Bronchial epithelial cell (primary cell): ENCODE measurements at places on chromosomes 6 and 20. TPM values are rescaled to one million over a fixed set of nuclear protein-coding genes. Genes with fewer than 3 reads are reported as not detected.
A peak's percentile ranks its signal among the peaks of the same experiment; 100 is the strongest.

GRCh38 chr20:46129955-46130481, 11.9 kb downstream of the CD40 start:
- DNase-seq = no peak

DNA sequence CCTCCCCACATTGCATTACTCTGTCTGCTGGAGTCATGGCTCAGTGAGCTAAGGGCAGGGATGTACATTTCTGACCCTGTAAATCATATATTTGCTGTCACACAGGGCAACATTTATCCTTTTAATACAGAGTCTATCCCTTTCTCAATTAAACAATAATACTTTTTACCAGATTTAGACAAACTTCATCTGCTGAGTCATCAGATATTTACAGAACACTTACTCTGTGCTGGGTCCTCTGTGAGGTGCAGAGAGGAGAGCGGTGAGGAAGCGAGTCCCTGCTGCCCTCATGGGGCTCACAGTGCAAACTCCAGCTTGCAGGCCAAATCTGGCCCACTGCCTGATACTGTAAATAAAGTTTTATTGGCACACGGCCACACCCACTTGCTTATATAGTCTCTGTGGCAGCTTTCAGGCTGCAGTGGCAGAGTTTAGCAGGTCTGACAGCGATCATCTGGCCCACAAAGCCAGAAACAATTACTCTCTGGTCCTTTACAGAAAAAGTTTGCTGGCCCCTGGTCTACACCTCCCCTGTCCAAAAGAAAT, 144.5 kb downstream of the CDH26 start:
- DNase-seq = no peak

The MAD2L1BP gene
- 21.5 and 27.9 TPM in 2 replicates for total RNA-seq

The RNF217 gene
- 14.2 and 16.3 TPM in 2 replicates for total RNA-seq

- DNase-seq = peak; percentile 37
Observed at GRCh38 chr6:148700741-148701311, 46.0 kb upstream of the UST start.

DNA sequence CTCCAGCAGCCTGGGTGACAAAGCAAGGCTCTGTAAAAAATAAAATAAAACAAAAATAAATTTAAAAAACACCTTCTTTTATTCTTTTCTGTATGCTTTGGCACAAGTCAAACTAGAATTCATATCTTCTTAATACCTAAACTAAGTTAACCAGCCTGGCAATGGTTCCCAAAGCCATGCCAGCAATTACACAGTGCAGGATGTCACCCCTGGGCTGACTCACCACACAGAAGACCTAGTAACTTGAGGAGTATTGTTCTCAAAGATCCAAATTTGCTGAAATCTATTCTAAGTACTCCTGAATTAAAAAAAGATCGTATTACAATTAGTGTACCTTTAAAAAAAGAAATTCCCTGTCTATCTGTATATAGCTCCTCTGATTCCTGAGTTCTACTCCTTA, 162.7 kb upstream of the SGK1 start:
- DNase-seq = peak; percentile 44

- peak; percentile 22 for DNase-seq
Observed at GRCh38 chr6:20377623-20378265, 23.9 kb upstream of the E2F3 start.

- DNase-seq = peak; percentile 100
Observed at GRCh38 chr6:78598966-78599365, 268.4 kb upstream of the IRAK1BP1 start.

GRCh38 chr20:8645326-8645725, 423.6 kb upstream of the PLCB4 start:
- DNase-seq = no peak

The GSTA2 gene
- not detected in 2 replicates for total RNA-seq

The LYRM4 gene
- 7.6 and 15.3 TPM in 2 replicates for total RNA-seq

DNA sequence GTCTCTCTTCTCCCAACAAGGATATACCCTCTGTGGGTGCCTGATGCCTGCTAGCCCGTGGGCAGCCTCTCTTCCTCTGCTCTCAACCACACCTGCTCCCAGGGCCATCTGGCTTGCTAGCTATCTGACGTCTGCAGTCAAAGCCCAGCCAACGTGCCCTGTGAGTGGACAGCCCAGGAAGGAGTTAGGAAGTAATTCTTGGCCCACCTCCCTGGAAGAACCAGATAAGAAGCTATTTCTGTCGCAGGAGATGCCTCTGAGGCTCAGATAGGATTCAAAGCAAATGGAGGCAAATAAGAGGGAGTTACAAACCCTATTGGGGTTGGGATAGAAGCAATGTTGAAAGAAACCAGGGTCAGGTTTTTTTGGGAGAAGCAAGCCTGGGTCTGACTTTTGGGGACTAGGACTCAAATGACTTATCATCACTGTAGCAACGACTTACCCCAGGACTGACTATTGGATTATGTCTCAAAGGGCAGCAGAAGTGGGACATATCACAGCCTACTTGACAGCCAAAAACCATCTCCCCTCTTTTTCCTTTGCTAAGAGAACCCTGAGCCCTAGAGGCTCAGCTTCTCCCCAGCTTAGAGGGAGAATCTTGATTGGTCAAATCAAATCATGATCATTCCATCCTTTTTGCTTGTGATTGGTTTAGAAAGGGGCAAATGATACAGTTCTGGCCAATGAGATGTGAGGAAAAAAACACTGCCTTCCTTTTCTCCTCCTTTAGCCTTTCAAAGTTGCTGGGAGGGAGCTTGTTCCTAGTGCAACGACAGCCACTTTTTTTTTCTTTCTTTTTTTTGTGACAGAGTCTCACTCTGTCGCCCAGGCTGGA, 18.0 kb upstream of the CDK5RAP1 start:
- DNase-seq = no peak

The DEFB124 gene
- not detected in 2 replicates for total RNA-seq

DNA sequence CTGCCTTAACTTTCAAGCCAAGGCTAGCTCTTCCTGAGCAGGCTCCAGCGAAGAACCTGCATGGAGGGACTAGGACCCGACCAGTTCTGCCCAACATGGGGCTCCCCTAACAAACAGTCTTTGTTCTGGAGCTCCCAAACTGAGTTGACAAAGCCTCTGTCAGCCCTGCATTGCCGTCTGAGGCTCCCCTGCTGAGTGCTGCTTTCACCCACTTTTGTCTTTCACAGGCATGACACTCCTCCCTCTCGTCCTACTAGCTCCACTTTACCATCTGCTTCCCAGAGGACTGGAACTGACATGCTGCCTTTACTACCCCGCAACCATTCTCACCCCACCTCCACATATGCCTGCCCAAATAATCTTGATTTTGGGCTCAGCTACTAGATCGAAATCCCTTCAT, 45.1 kb upstream of the B4GALT5 start:
- no peak for DNase-seq

The GSTA3 gene
- total RNA-seq = not detected in 2 replicates

The CDK5RAP1 gene
- 21.6 and 27.4 TPM in 2 replicates for total RNA-seq

DNA sequence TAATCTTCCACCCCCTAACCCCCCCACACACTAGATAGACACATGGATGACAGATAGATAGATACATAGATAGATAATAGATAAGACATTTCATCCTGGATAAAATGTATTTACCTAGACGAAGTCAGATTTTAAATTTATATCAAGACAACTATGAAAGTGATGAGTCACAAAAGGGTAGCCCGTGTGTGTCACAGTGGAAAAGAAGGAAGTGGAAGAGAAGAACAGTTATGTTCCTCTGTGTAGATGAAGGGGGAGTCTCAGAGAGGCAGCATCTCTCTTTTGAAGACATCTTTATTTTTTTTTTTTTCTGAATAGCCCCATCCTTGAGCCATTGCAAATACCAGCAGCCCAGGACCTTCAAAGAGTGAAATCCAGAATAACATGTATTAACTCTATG, 121.7 kb upstream of the VGLL2 start:
- DNase-seq = no peak

The ZSWIM3 gene
- 2.9 and 3.7 TPM in 2 replicates for total RNA-seq

The PET117 gene
- total RNA-seq = 11.4 and 15.3 TPM in 2 replicates

- no peak for DNase-seq
Observed at GRCh38 chr6:155916846-155917624, 461.4 kb upstream of the NOX3 start.

DNA sequence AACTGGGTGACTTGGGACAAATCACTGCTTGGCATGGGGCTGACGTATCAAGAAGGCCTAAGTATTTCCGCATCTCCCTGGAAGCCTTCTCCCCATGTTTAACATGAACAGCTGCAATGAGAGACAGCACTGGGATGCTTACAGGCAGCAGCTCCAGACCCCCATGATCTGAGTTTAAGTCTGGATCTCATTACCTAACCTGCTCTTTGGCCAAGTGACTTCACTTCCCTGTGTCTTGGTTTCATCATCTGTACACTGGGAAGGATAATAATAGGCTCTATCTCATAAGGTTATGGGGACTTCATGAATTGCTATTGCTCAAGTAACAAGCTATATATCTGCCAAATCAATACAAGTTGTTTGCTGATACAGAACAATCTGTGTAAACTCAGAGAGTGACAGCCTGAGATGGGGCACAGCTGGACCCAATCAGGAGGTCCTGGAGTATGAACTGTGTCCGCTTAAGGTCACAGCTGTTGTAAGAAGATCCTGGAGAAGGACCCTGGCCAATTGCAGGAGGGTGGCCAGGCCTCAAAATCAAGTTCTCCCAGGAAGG, 56.0 kb downstream of the TGM2 start:
- no peak for DNase-seq

DNA sequence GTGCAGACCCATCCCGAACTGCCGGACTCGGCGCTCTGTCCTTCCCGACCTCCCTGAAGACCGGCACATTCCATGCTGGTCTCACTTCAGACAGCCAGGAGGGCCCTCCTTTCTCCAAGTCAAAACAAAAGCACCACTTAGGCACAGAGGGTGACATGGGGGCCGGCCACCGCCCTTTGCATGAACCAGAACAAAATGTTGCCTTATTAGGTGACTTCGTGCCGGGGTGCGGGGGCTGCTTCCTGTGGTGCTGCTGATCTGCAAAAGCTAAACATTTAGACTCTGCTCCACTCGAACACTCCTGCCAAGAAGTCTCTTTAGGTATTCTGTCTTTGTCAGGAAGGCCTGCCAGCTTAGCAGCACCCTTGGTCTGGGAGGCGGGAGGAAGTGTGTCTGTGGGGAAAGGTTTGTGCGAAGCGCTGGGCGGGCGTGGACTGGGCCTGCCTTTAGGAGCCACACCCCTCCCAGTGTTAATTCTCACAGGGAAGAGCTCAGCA, 133.8 kb downstream of the SMOC2 start:
- peak; percentile 10 for DNase-seq

- no peak for DNase-seq
Observed at GRCh38 chr6:3881711-3882421, 32.7 kb downstream of the FAM50B start.

The OLIG3 gene
- not detected in 2 replicates for total RNA-seq

GRCh38 chr6:100305209-100305869, 159.4 kb downstream of the SIM1 start:
- DNase-seq = no peak
